ENCODE measurements at places on chromosomes 12 and 14.
A peak's percentile ranks its signal among the peaks of the same experiment; 100 is the strongest.

- no peak for DNase-seq
These were observed 325.9 kb downstream of the ADAMTS20 start for GRCh38 chr12:43226151-43226550.

DNA sequence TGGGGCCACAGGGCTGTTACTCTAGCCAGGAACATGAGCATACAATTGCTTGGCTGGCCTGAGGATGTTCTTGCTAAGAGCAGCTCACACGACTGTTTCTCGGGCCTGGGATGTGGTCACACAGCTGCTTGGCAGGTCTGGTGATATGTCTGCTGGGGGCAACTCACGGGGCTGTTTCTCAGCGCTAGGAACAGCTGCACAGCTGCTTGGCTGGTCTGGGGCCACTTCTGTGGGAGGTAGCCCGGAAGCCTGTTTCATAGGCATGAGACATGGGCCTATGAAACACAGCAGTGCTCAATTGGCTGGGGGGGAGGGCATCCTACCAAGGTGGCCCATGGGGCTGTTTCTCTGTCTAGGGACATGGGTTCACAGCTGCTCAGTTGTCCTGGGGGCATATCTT lies 73.4 kb upstream of the DDHD1 start:
- no peak for DNase-seq

GRCh38 chr14:64676410-64677008 lies 27.7 kb upstream of the PLEKHG3 start:
- peak; percentile 39 for DNase-seq

GRCh38 chr12:13073173-13073572 lies 29.0 kb downstream of the FAM234B start:
- DNase-seq, result no peak

DNA sequence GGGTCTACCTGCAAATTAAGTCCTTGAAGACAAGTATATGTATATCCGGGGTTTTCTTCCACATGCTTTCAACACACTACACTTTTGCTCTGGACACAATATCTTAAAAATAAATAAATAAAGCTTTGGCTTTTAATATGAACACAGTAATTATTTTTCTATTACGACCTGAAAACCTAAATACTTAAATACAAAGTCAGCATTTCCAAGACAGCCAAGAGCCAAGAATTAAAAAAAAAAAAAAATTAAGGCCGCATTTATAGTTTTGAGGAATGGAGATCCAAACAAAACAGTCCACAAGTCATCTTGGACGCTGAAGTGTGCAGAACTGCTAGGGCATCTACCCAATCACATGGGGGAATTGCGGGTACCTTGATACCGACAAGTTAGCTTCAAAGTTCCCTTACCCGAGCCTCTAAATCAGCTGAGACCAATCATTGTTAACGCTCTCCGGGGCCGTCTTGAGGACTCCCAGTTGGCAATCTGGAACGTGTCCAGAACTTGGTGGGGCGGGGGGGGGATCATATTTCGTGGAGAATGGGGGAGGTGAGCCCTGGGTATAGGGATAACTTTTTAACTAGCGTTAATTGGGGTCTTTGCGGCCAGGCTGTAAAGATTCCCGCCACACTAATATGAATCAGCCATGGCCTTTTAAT lies 731 bp upstream of the PCNX4 start:
- DNase-seq, result peak; percentile 82

- DNase-seq, result no peak
These were observed 44.1 kb downstream of the FBRSL1 start for GRCh38 chr12:132534076-132534475.

Measured in hematopoietic multipotent progenitor cell treated with erythropoietin and hydrocortisone succinate and interleukin-3 and kit ligand, for 4 days (in vitro differentiated cells).